ENCODE measurements at places on chromosomes 6 and 20.
A peak's percentile ranks its signal among the peaks of the same experiment; 100 is the strongest.

GRCh38 chr20:32189123-32189410 lies 18.5 kb downstream of the PLAGL2 start:
- no peak for DNase-seq

GRCh38 chr6:37589198-37589597 lies 89.5 kb upstream of the CCDC167 start:
- no peak for DNase-seq

DNA sequence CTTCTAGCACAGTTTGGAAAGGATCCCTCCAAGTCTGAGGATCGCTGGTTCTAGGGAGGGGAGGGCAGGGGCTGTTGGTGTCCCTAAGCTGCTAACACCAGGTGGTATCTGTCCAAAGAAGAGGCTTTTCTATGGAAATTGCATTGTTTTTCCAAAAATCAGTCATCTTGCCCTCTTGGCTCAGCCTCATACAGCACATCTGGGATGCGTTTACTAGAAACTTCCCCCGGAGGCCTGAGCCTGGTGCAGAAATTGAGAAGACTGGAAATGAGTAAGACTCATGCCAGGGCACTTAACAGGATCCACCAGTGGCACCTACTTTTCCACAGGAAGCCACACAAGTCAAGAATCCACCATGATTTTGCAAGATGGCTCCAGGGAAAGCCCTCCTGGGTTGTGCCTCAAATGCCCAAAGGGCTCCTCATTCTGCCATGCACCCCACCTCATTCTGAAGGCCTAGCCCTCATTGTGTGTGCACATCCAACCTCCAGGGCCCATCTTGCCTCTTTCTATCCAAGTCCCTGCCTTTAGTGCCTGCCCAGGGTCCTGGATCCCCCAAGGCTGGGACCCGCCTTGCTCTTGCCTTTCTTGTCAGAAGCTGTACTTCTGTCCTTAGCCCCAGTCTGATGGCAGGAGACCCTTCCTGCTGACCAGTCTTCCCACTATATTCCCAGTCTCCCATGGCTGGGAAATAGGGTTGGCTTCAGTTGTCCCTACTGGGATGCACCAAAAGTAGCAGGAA lies 97.6 kb downstream of the MRPL14 start:
- no peak for DNase-seq

- no peak for DNase-seq
Observed at GRCh38 chr6:97129106-97129505, 153.9 kb downstream of the MMS22L start.

GRCh38 chr6:132096996-132097395 lies 145.8 kb upstream of the CCN2 start:
- DNase-seq: no peak

GRCh38 chr6:44649365-44650025 lies 262.0 kb downstream of the CDC5L start:
- no peak for DNase-seq

DNA sequence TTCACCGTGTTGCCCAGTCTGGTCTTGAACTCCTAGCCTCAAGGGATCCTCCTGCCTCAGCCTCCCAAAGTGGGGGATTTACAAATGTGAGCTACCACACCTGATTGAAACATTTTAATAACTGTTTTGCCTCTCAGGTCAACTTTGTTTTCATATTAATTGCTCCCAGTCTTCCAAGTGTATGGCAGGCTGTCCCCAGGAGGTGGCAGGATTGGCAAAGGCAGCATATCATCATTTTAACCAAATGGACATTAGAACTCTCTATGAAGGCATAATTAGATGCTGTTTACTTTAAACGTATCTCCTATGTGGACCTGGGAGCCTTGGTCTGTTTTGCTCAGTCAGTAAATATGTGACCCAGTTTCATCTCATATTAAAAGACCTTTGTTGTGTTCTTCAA lies 59.2 kb upstream of the CSE1L start:
- no peak for DNase-seq

DNA sequence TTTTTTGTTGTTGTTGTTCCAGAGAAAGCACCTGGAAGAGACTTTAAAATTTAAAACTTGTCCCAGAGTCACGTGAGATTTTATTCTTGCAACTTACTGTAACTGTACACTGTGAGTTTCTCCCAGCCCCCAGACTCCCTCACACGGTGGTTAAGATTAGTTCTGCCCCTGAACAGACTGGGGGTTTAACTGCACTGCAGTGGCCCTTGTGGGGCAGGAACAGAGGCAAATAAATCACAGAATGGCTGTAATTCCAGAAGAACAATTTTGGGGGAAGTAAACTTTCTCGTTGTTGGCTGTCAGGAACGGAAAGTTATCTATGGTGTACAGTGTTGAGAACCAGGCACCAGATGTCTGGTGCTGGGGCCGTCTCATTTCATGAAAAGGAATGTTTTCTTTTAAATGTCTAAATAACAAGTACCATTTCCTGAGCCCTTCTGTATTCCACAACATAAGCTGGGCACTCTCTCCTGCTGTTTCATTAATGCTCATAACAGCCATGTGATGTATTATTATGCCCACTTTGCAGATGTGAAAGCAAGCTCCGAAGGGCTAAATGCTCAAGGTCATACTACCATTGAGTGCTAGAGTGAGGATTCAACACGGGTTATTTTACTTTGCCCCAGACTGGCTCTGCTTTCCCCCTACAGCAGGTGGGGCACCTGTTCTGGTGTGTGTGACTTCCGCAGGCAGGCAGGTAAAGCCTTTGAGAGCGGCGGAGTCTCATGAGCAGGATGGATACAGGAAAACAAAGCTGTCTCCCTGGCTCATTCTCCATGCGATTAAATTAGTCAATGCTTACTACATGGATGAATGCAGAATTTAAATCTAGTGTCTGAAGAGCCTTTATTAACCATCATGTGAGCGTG lies 30.5 kb downstream of the CNKSR3 start:
- no peak for DNase-seq

DNA sequence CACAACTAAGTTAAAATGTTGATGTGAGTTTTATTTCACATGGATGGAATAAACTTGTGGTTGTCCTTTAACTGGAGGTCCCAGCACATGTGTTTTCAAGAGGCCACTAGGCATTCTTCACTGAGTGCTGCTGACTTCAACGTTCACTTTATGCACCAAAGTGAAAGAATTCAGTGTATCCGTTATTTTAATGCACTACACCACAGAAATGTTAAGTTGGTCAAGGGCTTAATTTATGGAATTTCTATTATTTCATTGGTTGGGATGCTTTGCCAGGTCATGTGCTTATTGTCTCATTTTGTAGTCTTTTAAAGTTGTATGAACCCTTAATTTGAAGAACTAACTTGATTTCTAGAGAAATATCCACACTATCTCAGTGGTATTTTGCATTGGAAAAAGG lies 106.4 kb downstream of the PPP1R14C start:
- DNase-seq: no peak

DNA sequence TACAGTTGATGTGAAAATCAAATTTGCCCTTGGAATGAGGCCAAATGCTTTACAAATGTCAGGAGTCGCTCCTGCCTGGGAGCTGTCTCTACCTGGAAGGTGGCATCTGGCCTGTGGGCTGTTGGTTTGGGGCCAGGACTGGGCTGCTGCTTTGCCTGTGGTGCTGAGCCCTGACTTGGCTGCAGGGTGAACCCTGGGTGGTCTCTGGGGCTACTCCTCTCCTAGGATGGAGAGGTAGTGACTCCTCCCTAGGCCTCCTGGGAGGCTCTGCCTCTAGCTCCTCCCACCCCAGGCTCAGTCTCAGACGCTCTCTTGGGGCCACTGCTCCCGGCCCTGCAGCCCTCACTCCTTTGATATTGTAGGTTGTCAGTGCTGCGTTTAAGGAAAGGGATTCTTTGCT lies 47.5 kb downstream of the EFCAB8 start:
- no peak for DNase-seq

- no peak for DNase-seq
Observed at GRCh38 chr6:22294301-22294700, 2.5 kb downstream of the PRL start.

GRCh38 chr6:142746524-142746923 lies 198.5 kb downstream of the HIVEP2 start:
- DNase-seq: no peak

GRCh38 chr20:3115190-3116107 lies 30.9 kb upstream of the AVP start:
- DNase-seq: no peak

DNA sequence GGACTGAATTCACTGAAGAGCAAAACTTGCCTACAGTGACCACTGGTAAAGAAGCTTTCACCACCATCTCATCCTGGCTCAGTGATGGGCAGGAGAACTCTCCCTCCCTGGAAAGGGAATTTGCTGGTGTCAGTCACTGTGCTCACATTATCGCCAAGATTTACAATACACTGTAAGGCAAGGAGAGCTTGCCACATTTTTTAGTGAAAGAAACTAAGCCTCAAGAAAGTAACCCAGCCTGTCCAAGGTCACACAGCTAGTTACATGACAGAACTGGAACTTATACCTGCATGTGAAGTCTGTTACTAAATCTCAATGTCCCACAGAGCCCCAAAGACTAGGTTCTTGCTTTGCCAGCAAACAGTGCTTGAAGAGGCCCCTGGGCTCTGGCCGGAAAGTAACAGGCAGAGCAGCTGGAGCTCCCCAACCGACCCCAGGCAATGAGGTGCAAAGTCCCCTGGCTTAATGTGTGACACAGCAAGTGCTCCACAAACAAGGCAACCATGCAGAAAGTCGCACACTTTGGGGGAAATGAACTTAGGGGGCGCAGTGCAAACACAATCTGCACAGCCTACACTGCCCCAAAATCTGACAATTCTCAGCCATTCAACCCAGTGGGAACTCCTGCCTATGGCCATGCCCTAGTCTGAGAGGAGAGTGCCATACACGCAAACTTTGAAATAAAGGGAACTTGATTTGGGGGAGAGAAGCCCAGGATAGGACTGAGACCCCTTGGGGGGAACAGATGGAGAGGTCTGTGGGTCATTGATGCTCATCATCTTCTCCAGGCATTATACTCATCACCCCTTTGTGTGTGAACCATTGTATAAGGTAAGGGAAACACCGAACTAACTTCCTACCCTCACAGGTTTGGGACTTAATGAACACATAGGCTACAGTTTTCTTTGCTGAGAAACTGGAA lies 1.9 kb downstream of the BCL2L1 start:
- peak; percentile 14 for DNase-seq

- no peak for DNase-seq
Observed at GRCh38 chr6:18454446-18454845, 67.3 kb downstream of the RNF144B start.

DNA sequence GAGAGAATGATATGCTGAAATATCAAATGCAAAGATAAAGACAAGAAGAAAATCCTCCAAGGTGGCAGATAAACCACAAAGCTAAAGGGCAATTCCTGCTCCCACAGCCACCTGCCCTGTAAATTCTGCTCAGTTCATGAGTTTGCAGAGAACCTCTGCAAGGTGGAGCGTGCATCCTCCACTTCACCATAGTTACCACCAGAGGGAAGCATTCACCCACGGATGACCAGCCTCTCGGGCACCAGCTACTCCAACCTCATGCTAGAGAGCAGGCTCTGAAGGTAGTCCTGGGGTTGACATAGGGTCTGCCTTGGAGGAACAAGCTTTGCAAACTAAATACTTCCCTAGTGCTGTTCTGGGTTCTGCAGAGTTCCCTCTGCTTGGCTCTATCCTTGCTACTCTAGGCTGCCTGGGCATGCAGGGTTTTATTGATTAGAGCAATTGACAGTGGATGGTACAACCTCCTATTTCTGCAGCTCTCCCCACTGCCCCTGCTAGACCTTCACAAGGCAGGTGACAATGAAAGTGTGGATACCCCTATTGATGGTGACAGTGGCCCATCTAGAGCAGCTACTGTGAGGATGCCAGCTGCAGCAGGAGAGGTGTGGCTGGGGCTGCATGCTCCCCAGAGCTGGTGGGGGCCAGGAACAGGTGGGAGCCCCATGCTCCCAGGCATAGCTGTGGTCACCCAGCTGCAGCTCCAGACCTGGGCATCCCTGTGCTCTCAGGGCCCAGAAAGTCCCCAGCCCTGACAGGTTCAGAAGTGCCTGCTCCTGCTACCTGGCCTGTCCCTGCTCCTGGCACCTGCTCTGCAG lies 51.1 kb downstream of the GGTLC1 start:
- peak; percentile 59 for DNase-seq

DNA sequence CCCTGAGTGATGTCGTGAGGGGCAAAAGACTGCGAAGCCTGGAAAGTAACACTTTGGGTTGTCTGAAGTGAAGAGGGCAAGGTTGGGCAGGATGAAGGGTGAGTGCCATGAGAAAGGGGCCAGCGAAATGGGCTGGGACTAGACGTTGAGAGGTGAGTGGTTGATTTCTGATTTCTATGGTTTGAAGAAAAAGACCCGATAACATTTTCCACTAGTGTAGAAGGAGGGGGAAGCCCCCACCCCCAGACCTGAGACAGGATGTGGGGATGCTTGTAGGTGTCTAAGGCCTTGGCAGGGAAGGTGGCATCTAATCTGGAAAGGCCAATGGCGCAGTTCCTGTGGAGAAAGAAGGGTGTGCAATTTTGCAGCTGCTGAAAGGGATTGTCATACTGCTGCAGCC lies 25.3 kb upstream of the KIF3B start:
- peak; percentile 88 for DNase-seq

- DNase-seq: no peak
Observed at GRCh38 chr20:54084727-54085388, 14.5 kb upstream of the BCAS1 start.

GRCh38 chr6:149988550-149989346 lies 25.0 kb downstream of the ULBP1 start:
- DNase-seq: no peak

DNA sequence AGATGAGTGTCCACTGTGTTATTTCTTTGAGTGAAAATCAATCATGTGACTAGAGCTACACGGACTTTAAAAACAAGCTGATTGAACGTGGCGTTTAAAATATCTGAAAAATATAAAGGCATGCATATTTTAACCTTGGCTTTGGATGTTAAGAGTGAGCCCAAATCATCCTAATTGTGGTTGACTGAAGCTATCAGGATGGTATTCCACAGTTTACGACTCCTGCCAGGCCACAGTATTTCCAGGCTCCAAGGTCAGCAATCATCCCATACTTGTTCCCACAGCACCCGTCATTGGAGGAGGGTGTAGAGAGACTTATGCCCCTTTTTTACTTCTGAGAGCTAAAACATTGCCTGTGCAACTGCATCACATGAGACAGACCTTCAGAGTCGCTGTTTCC lies 43.2 kb upstream of the TMX4 start:
- DNase-seq: no peak

DNA sequence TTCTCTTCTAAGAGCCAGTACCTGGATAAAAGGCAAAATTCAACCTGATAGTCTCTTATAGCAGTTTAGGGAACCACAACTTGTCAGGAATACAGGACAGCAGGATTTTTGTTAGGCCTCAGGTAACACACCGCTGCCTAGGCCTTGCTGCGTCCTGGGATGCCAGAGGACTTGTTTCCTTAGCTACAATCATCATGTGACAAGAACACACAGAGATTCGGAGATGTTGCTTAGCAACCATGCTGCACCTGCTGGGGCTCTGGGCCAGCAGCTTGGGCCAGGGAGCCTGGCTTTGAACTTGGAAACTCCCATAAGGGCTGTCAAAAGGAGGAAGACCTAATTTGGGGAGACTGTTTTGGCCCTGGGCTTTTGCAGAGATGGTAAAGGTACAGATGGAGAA lies 36.1 kb upstream of the CHD6 start:
- no peak for DNase-seq
